ENCODE measurements at places on chromosomes 13 and 19. TPM values are rescaled to one million over a fixed set of nuclear protein-coding genes. Genes with fewer than 3 reads are reported as not detected.

Gene AMH
- total RNA-seq, result 0.56 TPM

Gene RNF126
- 53.0 TPM for total RNA-seq

Gene CD177
- total RNA-seq, result 2.4 TPM

Gene TMEM150B
- not detected for total RNA-seq

Gene RNF113B
- not detected for total RNA-seq

Gene DAND5
- not detected for total RNA-seq

- ATAC-seq, result no peak
Measured at GRCh38 chr13:75217949-75218348, 264.0 kb downstream of the TBC1D4 start.

GRCh38 chr19:28322491-28322890 is 890.5 kb downstream of the UQCRFS1 start:
- no peak for ATAC-seq
